ENCODE measurements at places on chromosomes 4 and X.

DNA sequence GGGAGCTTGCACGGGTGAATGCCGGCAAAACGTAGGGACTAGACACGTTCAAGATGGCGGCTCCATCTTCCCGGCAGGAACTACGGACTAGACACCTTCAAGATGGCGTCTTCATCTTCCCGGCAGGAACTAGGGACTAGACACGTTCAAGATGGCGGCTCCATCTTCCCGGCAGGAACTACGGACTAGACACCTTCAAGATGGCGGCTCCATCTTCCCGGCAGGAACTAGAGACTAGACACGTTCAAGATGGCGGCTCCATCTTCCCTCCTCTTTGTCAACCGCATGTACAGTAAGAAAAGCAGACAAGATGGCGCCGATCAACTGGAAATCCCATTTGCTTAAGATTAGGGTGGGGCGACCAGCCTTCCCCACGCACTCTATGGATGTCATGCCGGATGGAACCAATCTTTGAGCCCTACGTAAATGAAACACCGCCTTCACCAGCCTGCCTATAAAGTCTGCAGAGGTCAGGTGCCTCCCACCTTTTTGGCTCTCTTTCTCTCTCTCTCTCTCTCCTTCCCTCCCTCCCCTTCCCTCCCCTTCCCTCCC is 222.4 kb downstream of the CRLF2 start:
- DNase-seq: peak; percentile 76

- DNase-seq: no peak
Measured at GRCh38 chrX:12779534-12779933, 11.7 kb upstream of the PRPS2 start.

- DNase-seq: no peak
Measured at GRCh38 chrX:51824061-51824460, 69.4 kb upstream of the MAGED1 start.

GRCh38 chrX:108186811-108187210 is 95.2 kb downstream of the ATG4A start:
- no peak for DNase-seq

DNA sequence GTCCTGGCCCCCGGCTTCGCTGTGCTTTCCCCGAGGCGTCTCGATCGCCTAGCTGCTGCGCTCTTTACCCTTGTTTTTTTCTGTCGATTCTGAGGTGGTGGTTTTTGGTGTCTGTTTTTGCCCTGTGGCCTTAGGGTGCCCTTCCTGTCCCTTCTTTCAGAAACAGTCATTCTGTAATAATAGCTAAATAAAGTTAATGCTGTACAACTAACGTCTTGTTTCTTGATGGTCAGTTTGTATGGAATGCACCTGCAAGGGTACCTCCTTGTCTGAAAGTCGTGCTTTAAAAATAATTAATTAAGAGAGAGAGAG is 686 bp downstream of the FIP1L1 start:
- DNase-seq: no peak

- DNase-seq: no peak
Measured at GRCh38 chrX:34768290-34768689, 111.2 kb upstream of the TMEM47 start.

GRCh38 chr4:123421227-123421936 is 24.8 kb downstream of the SPRY1 start:
- DNase-seq: no peak

GRCh38 chrX:130575831-130576389 is 174.1 kb downstream of the RBMX2 start:
- peak; percentile 1 for DNase-seq

DNA sequence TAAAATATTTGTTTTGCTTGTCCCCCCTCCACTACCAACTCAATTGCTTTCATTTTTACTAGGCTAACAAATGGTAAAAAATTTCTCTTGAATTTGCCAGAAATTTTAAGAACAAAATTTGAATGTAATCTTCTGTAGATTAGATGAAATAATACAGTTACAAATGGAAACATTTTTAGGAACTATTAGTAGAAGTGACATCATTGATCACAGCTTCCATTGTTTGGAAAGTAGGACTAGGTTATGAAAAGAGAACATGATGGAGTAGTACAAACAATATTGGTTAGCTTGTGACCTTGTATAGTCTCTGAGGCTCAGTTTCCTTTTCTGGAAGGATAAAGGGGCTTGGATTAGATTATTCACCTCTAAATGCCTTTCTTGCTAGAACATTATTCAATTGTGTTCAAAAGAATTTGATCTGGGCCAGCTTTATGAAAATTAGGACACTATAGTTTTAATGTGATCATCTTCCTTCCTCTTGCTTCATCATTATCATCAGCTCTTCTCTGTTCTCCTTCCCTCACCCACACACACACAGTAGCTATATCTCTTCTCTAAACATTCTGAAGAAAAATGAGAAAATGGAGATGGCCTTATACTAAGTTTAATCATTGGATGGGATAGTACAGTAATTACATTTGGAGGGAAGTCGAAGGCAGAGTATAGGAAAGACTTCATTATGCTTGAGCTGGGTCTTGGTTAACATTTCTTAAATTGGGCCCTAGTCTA is 9.9 kb downstream of the MTMR1 start:
- no peak for DNase-seq

- DNase-seq: no peak
Measured at GRCh38 chr4:74893171-74893570, 39.7 kb upstream of the PARM1 start.

- no peak for DNase-seq
Measured at GRCh38 chr4:88418411-88418810, 38.5 kb upstream of the HERC5 start.

DNA sequence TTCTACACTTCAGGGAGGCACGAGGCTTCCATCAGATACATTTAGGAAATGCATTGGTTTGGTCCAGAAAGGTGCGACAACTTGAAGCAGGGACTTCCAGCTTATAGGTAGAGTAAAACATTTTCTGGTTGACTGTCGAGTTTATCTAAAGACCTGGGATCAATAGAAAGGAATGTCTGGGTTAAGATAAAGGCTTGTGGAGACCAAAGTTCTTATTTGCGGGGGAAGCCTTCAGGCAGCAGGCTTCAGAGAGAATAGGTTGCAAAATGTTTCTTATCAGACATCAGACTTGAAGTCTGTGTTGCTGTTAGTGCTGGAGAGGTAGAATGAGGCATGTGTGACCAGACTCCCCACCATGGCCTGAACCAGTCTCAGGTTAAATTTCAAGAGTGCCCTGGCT is 190.3 kb downstream of the TRIML1 start:
- DNase-seq: no peak

GRCh38 chr4:165953181-165953580 is 80.1 kb downstream of the TLL1 start:
- DNase-seq: no peak

DNA sequence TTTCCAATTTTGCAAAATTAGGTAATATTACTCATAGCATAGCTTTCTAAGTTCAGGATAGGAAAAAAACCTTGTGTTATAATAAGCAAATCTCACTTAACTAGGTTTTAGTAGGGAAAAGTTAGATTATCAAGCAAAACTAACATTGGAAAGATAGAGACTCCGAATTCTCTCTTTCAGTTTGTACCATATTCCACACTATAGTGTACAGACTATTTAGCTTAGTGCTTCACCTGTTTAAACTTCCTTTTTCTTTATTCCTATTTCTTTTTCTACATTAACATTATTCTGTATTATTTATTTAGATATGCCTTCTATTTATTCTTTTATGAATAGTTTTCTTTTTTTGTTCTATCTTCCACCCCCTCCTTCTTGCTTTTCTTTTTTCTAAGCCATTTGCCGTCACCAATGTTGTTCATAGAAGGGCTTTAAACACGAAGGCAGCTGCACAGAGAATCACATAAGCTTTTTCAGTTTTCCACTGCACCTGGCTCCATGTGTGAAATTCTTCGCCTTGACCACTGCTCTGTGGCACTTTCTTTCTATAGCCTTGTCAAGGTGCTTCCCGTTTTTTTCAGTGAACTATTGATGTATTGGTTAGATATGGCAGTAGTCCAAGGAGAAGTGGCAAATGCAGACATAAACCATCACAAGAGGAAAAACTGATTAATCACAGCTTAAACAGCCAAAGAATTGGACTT is 8.5 kb downstream of the PCDH10 start:
- DNase-seq: no peak

DNA sequence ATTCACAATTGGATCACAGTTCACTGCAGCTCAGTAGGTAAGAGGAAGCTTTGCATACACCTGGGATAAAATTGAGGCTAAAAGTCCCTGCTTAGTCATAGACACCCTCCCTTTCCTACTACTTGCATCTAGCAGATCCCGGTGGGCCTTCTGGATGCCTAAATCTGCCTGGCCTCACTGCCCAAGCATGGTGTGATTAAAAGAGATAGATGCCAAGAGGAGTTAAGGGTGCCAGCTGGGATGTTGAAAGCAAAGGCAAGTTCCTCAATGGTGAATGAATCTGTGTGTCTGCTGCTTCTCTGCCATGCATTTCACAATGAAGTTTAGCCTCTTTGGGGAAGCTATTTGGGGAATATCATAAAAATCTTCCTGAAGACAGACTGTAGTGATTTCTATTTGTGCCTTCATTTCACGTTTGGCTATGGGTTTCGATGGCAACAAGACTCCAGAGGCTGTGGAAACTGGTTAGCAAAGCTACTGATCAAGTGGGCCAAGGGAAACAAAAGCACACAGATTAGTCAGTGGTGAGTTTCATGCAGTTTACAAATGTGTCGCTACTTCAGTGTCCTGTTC is 534.0 kb downstream of the ANKRD50 start:
- DNase-seq: no peak

GRCh38 chrX:50098749-50099148 is 102.1 kb downstream of the AKAP4 start:
- no peak for DNase-seq

DNA sequence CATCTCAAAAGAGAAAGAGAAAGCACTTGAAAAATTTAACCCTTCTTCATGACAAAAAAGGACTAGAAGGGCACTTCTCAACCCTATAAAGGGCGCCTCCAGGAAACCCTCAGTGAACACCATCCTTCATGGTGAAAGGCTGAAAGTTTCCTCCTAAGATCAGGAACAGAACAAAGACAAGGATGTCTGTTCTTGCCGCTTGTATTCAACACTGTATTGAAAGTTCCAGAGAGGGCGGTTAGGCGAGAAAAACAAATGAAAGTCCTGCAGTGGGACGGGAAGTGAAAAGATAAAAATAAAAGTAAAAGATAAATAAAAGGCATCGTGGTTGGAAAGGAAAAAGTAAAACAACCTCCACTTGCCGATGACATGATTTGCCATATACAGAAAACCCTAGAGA is 50.9 kb downstream of the RNF212 start:
- DNase-seq: no peak

GRCh38 chr4:126799416-126799815 is 833.3 kb upstream of the INTU start:
- DNase-seq: no peak

DNA sequence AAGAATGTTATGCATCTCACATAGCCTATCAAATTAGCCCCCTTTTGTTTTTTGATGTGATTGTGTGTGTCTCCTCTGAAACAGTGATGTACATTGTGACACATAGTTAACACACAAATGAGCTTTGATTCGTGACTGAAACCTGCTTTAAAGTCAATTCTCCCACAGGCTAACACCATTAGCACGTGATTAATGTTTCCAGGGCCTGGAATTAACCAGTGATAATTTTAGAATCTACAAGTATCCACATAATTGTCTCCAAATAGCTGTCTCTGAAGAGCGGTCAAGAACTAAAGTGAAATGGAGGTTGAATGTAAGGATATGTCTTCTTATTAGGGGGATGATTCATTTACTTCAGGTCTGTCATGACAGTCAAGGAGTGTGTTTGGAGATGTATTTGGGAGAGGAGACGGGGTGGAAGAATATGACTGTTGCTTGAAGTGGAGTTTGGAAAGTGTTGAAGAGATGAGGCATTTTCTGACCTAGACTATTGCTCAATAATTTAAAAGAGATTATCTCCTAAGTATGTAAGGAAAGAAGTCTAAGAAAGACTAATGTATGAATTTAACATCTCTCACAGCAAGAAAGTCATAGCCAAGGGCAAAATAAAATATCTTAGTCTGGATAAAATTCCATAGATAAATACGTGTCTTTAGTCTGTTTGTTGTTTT is 13.7 kb upstream of the RASGEF1B start:
- no peak for DNase-seq

DNA sequence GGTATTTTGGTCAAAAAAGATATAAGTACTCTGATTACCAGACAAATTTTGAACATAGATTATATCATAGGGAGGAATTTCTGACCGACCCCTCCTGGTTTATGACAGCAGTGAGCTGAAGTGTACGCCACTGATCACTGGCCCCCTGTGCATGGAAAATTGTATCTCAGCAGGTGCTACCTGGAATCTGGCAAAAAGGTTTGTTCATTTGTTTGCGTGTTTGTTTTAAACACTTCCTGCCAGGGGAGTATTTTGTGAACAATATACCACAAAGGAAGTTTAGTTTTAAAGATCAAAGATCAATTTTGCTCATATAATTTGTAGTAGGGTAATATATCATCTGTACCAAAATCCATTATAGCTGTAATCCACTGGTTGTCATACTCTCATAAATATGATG is 219.7 kb upstream of the TENM3 start:
- DNase-seq: no peak

- no peak for DNase-seq
Measured at GRCh38 chr4:20260821-20261220, 9.1 kb downstream of the SLIT2 start.

DNA sequence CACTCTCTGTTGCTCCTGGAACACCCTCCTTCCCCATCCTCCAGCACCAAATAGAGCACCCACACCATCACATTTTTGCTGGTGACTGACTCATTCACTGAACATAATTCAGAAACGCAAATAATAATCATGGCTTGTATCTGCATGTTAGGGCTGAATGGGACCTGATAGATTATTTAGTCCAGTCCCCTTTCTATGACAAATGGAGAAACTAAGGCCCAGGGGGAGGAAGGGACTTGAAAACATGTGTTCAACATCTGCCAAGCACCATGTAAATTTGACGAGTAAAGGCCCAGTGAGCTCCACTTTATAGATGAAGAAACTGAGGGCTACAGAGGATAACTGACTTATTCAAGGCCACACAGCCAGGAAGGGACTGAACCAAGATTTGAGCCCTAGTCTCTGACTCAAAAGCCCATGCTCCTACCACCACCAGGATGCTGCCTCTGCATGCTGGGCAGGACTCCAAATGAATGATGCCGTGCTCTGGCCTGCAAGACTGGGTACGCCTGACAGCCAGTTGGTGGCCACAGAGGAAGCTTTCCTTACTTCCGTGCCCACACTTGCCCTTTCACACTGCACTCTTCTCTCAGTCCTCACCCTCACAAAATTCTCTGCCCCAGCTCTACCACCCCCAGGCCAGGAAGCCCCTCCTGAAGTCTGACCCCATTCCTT is 133.3 kb upstream of the PJA1 start:
- DNase-seq: no peak

- DNase-seq: no peak
Measured at GRCh38 chr4:141977433-141977832, 341.1 kb downstream of the IL15 start.

- no peak for DNase-seq
Measured at GRCh38 chr4:155881555-155881954, 15.5 kb upstream of the ASIC5 start.

- no peak for DNase-seq
Measured at GRCh38 chr4:88630756-88631155, 38.5 kb downstream of the HERC3 start.
